ENCODE measurements at places on chromosomes 5 and 9.

GRCh38 chr5:1351156-1351555, 6.3 kb upstream of the CLPTM1L start:
- DNase-seq: no peak

DNA sequence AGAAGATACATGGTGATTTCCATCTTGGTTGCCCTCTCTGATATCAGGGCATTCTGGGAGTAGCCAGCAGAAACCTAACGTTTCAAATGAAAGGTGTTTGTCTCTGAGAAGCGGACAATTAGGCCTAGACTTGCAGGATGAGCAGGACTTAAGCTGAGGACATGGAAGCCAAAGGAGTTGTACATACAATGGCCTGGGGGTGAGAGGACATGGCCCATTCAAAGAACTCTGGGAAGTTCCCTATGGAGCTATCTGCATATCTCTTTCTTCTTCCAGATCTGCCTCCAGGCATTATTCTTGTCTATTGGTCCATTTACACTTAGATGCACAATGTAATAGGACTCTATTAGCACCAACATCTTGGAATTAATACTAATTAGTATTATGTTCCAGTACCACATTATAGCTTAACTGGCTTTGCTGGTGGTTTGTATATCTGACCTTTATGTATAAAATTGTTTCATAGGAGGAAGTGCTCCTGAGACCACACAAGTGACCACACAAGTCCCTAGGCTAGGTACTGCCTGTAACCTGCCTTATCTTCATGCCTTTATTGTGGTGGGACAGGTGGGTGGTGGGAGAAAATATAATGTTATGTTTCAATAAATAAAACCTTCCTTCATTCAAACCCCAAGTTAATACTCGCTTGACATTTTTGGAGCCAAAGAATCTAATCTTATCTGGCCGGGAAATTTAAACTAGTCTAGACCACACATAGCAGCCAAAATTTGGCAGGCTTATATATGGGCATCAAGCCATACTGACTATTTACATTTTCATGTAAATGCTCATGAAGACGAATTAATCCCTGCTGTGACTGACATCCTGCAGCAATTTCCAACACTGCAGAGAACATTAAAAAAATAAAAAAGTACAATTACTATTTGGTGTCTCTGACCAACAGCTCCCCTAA, 52.1 kb upstream of the EQTN start:
- DNase-seq: no peak

- no peak for DNase-seq
Observed at GRCh38 chr5:177372034-177372896, 12.0 kb upstream of the SLC34A1 start.

DNA sequence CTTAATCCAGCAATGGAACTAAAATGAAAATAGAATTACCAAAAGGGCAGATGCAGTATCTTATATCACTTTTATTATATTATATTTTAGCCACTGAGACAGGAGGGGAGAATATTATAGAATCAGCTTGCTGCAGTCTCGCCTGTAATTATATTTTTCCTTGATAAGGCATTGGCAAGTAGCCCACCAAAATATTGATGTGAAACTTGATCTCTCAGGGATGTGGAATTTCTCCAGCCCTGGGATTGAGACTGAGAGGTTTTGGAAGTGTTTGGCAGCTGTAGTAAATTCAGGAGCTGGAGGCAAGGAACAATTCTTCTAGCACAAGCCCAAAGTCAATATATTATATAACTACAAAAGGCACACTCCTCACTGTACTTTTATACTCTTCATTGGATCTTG, 142.1 kb upstream of the ADAMTSL1 start:
- DNase-seq: no peak

DNA sequence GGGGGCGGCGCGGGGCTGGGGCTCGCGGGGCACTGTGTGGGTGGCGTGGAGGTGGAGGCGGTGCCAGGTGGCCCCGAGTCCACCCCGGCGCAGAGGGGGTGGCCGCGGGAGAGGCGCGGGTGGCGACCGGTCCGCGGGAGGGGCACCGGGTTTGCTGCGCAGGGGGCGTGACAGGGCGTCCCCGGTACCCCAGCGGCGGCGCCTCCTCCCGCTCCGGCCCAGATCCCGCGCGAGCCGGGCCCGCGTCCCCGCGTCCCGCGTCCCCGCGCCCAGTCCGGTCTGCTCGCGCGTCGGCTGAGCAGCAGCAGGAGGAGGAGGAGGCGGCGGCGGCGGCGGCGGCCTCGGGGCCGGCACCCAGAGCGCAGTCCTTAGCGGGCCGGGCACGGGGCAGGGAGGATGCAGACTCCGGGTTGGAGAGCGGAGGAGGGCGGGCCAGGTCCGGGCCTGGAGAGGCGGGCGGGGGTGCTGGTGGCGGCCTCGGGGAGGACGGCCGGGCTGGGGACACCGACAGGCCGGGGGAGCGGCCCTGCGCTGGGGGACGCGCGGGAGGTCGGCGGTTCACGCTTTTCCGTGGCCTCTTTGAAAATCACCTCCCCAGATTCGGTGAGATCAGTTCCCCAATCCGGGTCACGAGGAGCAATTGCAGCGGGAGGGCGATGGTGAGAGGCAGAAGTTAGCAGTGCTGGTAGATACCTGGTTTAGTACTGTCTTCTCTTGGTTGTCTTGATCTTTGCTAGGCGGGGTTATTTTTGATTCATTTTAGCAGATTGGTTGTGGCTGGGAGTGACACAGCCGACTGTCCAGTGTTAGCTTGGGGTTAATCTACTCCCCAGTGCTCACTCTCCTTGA, 1.7 kb downstream of the TRIO start:
- peak; percentile 55 for DNase-seq

GRCh38 chr5:178435321-178436238, 154.6 kb downstream of the COL23A1 start:
- DNase-seq: no peak

All from bone marrow (tissue), 2 donors.